OCI-M1 (cell line): ENCODE measurements at places on chromosomes 7 and 10.

DNA sequence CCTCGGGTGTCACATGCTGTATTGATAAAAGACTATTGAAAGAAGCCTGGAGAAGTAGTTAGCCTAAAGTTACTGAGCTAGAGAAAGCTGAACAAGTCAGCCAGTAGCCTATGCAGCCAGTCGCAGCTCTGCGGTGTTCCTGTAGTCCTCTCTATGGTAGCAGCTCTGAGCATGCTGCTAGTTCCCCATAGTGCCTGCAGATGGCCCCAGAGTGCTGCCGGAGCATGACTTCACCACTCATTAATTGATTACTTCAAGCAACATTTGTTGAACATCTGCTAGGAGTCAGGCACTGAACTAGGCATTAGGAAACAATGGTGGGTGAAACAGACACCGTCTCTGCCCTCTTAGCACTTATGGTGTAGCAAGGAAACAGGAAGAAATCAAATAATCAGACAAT lies 422.7 kb downstream of the SORCS3 start:
- DNase-seq: peak; percentile 51

GRCh38 chr7:81094952-81095351 lies 176.1 kb upstream of the SEMA3C start:
- DNase-seq: no peak

- DNase-seq: no peak
These were observed 3.2 kb downstream of the UBE2H start for GRCh38 chr7:129949292-129950133.

DNA sequence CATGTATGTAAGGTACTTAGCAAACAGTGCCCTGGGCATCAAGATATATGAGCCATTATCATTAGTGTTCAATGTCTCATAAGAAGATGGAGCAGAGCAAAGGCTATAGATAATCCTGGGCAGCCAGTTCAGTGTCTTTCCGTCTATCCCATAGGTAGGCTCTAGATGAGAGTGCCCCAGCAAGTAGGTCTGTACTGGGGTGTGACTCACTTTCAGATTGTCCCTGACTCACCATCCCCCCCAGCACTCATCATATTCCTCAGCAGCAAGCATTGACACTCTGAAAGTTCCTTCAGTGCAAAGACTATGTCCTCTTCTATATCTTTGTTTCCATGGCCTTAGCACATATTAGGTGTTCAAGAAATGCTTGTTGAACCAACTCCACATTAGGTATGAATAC lies 20.0 kb upstream of the FAM204A start:
- DNase-seq: no peak

DNA sequence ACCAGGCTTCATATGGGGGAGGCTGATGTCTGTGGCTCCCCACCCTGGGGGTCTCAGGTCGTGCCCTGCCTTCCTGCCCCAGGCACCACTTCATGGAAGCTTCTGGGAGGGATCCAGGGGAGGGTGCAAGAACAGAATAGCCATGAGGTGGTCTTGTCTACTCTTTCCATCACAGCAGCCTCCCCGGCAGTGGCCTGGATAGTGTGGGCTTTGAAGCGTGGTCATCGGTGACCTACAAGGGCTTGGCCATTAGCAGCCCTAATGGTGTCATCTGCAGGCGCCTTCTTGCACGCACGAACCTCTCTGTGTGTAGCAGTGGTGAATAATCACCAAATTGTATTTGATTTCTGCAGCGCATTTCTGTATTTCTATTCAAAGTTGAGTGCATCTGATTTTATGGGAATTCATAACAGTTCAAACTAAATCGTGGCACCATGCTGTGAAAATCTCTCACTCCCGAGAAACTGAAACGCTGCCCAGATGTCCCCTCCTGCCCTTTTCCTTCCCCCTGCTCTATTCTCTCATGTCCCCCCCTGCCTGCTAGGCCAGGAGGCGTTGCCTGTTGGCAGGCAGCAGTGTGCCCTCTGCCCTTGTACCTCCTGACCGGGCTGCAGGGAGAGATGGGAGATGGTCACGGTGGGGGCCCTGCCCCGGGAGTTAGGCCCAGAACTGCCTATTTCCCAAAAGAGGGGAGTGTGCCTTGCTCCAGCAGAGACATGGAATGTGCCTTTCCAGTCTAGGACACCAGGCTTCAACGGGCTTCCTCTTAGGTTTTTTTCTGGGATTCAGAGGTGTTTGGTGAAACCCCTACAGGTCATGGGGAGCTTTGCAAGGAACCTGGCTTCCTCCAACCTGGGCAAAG lies 34.8 kb downstream of the CDH23 start:
- DNase-seq: no peak

DNA sequence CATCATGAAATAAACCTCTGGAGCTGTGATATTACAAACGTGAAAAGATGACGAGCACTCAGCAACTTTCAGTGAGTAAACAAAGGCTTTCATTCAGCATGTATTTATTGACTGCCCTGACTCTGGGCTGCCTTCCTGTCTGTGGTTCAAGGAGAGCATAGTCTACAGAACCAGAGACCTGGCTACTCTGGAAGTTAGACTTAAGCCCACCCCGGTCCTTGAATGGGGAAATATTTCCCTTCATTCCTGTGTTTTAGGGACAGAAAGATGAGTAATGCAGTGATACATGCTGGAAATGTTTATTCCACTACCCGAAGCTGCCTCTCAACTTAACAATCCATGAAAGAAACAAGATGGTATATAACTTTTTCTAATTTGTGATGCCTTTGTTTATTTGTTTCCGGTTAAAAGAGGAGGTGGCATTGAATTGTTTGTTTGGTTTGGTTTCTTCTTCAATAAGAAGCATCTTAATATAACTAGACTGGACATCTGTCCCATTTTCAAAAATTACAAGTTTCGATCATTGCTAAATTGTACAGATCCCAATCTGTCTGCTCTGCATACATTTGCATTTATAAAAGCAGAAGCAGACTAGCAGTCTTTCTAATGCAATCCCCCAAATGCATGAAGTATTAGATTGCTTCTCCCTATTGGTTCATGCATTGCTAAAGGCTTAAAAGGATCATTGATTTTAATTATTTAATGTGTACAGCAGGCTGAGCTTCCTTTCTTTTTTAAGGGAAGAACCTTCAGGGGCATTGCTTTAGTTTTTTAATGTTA lies 57.7 kb downstream of the TRUB1 start:
- DNase-seq: no peak

DNA sequence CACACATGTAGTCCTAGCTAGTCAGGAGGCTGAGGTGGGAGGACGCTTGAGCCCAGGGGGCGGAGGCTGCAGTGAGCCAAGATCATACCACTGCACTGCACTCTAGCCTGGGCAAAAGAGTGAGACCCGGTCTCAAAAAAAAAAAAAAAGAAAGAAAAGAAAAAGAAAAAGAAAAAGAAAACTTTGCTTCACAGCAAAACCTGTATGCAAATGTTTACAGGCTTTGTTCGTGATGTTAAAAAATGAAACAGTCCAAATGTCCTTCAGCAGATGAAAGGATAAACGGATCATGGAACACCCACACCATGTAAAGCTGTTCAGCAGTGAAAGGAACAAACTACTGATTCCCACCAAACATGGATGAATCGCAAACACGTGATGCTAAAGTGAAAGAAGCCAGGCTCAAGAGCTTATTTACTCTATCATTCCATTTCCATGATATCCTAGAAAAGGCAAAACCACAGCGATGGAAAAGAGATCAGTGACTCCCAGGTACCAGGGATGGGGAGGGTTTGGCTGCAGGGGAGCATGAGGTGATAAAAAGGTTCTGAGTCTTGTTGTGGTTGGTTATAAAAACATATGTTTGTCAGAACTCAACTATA lies 15.1 kb downstream of the LRRC20 start:
- no peak for DNase-seq

DNA sequence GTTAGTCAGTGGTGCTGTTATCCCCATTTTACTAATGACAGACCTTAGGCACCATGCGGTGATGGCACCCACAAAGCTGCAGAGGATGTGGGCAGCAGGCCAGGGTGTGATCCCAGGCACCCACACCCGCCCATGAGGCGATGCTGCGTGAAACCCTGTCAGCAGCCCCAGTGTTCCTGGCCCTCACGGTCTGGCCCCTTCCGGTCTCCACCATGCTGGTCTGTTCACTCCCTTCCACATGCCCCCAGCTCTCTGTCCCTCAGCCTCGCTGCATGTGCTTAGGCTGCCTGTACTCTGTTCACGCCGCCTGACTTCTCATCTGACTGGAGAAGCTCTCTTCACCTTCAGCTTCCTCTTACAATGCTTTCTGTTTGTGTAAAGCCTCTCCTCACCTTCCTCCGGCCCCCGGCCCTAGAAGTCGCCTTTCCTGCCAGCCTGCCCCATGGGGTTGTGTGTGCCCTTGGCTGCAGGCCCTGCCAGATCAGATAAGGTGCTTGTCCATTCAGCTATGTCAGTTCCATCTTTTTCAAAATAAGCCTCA lies 17.6 kb upstream of the ORAI2 start:
- DNase-seq: no peak

GRCh38 chr10:15719899-15720634 lies at the start of gene ITGA8:
TSS of gene ITGA8 (minus strand) at chr10:15719922. CDS start at chr10:15719771, 151 bp downstream.
- peak; percentile 88 for DNase-seq

DNA sequence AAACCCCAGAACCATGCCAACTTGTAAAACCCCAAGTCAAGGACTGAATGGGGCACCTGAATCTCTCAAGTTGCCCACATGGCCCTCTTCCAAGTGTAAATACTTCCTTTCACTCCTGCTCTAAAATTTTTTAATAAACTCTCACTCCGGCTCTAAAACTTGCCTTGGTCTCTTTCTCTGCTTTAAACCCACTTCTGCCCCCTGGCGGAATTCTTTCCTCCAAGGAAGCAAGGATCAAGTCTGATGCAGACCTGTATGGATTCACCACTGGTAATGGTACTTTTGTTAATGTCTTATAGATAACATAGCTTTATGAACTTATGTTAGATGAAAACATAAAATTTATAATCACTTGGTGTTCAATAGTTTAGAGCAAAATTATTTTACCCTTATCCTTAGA lies 33.8 kb downstream of the SLC16A9 start:
- DNase-seq: peak; percentile 47

GRCh38 chr10:61455656-61456055 lies 2.5 kb upstream of the TMEM26 start:
- no peak for DNase-seq

DNA sequence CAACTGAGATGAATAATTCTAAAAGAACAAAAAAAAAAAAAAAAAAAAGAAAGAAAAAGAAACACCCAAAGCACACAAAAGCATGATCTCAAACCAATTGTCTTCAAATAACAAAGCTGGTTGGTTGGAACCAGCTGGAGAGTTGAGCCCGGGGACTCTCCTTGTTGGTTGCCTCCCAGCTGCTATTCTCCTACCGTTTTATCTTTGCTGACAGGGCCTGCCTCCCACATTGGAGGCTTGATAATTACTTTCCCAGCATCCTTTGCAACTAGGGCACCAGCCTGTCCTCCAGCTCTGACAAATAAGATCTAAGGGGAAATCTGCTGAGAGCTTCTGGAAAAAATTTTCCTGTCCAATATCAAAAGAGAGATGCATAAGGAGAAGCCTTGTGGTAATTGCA lies 6.8 kb downstream of the PON1 start:
- DNase-seq: peak; percentile 99

DNA sequence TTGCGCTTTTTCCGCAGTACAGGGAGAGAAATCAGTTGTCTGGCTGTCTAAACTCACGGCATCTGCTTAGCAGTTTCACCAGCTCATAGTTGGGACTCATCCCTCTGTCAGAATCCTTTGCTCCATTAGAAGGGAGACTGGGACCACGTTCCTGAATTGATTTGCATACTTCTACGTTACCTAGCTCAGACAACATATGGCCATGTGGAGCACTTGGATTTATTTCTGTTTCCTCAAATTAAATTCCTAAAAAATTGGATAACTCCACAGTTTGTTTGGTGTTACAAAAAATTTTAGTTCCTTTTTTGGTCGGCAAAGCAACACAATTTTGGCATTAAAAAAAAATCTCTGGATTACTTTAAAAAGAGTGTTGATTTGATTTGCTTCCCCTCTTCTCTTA lies 614.0 kb downstream of the AUTS2 start:
- DNase-seq: no peak
